ENCODE measurements at places on chromosomes 1 and 21.
A peak's percentile ranks its signal among the peaks of the same experiment; 100 is the strongest.

- DNase-seq, result no peak
Measured at GRCh38 chr1:95042286-95042685, 30.5 kb downstream of the ALG14 start.

- no peak for DNase-seq
Measured at GRCh38 chr1:3368711-3369445, 85.6 kb upstream of the ARHGEF16 start.

DNA sequence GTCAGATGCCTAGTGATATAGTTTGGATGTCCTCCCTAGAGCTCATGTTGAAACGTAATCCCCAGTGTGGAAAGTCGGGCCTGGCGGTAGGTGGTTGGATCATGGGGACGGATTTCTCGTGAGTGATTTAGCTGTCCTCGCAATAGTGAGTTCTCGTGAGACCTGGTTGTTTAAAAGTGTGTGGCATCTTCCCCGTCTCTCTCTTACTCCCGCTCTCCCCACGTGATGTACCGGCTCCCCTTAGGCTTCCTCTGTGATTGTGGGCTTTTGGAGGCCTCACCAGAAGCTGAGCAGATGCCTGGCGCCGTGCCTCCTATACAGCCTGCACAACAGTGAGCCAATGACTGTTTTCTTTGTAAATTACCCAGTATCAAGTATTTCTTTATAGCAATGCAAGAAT is 264.5 kb downstream of the TTLL7 start:
- peak; percentile 29 for DNase-seq

DNA sequence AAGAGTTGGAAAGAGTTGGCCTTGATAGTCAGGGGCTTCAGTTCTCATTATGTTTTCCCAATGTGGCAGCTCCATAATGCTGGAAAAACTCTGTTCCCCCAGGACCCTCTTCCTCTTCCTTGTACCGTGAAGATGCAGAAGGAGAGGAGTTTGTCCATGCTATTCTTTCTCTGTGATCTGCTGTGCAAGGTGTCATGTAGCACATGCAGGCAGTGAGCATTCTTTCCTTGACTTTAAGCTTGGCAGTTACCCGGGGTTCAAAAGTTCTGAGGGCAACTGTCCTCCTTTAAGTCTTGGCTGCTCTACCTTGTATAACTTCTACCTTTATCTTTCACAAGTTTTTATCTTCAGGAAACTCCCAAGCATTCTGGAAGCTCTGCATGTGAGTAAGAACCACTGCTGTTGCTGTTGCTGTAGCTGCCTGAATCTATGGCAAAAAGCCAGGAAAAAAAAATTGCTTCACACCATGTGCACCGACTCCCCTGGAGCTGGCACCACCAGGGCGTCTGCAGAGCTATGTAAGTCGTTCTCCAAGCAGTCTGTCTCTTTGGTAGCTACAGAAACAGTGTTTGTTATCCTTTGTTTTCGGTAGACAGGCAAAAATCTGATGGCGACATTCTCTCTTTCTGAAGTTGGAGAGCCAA is 42.7 kb upstream of the SLC16A1 start:
- peak; percentile 45 for DNase-seq

DNA sequence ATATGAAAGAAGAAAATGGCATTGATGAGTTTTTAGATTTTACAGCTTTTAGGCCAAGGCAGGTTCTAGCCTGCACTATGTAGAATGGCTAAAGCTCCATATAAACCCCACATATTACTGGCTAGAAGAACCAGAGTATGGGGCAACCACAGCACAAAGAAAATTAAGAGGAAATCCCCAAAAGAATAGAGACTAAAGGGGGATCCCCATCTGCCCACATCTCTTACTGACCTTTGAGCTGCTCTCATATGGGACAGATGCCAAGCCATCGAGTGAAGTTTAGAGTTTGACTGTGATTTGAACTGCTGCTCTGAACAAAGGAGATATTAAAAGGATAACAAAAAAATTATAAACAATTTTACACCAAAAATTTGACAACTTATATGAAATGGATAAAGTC is 102.2 kb upstream of the HAO2 start:
- DNase-seq, result no peak

DNA sequence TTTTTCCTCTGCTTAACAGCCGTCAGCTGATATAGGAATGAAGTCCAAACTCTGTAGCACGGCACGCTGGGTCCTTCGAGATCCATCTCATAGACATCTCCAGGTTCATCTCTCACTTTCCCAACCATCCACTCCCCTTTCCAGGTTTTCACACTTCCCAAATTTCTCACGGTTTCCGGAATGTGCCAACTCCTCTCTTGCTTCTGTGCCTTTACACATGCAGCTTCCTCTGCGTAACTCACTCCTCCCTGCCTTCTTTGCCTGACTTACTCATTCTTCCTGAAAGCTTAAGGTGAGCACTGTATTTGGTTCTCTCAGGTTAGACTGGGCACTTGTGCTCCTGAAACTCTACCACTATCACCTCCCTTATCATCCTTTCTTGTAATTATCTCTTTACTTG is 168.4 kb downstream of the PCNX2 start:
- no peak for DNase-seq

DNA sequence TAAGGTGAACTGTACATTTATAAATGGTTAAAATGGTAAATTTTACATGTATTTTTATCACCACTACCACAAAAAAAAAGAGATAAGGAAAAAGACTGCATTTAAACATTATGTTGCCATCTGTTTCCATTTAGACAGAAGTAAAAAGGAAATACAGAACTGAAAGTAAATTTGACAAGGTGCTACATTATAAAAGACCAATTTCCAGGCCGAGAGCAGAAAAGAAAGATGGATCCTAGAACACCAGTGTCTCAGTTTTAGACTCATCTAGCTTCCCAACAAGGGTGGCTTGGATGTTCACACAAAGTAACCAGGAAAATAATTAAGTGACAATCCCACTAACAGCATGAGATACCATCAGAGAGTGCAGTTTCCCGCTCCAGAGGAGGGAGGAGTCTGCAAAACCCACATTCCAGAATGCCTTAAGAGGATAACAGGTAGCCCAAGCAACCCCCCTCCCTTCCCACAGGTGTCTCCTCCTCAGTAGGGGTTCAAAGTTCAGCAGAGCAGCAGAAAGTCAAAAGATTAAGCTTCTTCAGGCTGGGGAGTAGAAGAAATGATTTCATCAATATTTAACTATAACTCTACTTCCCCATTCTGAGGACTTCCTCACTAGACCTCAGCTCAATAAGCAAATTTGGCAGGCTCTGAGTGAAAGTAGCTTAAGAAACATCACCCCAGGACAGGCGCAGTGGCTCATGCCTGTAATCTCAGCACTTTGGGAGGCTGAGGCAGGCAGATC is 11.8 kb downstream of the TPM3 start:
- no peak for DNase-seq

GRCh38 chr1:47487850-47488450 is 50.1 kb downstream of the FOXD2 start:
- no peak for DNase-seq

- DNase-seq, result no peak
Measured at GRCh38 chr1:24421502-24421901, 5.9 kb downstream of the NIPAL3 start.

GRCh38 chr1:183227422-183228346 is 41.6 kb downstream of the LAMC2 start:
- no peak for DNase-seq

All from globus pallidus (tissue), 1 donor.